ENCODE measurements at places on chromosomes 7 and 10.

- DNase-seq = no peak
These were observed 322.5 kb downstream of the PTPRN2 start for GRCh38 chr7:158264881-158265742.

- peak; percentile 44 for DNase-seq
These were observed at the start of gene FLNC for GRCh38 chr7:128830231-128831177. Gene FLNC, plus strand, starts transcription at chr7:128830406. Its CDS starts 232 bp downstream, at chr7:128830638.

GRCh38 chr10:26557641-26558014, 119.5 kb downstream of the APBB1IP start:
- no peak for DNase-seq

GRCh38 chr7:143882604-143883078, 19.3 kb downstream of the TCAF1 start:
- DNase-seq = peak; percentile 89

DNA sequence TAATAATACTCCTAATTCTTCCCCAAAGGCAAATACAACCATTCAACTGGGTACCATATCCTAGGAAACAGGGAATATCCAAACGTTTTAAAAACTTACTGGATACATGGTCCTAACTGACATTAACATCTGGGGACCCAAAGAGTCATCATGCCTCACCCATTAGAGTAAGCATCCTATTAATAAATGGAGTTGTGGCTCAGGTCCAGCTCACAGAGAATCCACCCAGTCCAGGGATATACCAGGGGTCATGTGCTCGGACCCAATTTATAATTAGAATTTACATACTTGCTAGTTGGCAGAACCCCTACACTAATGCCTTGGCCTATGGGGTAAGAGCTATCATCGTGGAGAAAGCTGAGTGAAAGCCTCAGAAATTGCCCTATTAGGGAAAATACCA, 670.0 kb downstream of the XPNPEP1 start:
- DNase-seq = no peak

- DNase-seq = peak; percentile 24
These were observed 26.9 kb downstream of the MYPN start for GRCh38 chr10:68135922-68136792.

DNA sequence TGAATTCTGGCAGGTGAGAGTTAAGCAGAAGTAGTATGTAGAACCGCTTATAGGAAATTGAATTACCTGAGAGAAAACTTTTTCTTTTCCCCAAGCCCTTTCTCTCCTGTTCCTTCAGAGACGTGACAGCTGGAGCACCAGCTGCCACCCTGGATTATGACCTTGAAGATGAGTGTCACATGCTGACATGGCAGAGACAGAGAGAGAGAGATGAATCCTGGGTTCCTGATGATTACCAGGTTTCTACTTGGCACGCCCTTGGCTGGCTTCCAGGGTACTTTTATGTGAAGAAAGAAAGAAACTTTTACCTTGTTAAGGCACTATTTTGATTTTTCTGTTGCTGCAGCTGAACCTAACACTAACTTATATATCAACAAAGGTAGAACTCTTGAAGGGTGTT, 99.9 kb downstream of the GPR26 start:
- no peak for DNase-seq
